Activated T-helper 17 cell treated with anti-CD3 and anti-CD28 coated beads, Interleukin-2, amount 50 U/mL, for 72 hours (primary cell): ENCODE measurements at places on chromosomes 6 and 20.
A peak's percentile ranks its signal among the peaks of the same experiment; 100 is the strongest.

GRCh38 chr20:6041808-6042265, 12.0 kb downstream of the LRRN4 start:
- no peaks in the 10 kb centered on the region for H3K27me3 ChIP-seq
- no peak overlapping the region for H3K27ac ChIP-seq
- ATAC-seq = no peak
- peaks cover 50% of the 10 kb centered on the region for H3K36me3 ChIP-seq

DNA sequence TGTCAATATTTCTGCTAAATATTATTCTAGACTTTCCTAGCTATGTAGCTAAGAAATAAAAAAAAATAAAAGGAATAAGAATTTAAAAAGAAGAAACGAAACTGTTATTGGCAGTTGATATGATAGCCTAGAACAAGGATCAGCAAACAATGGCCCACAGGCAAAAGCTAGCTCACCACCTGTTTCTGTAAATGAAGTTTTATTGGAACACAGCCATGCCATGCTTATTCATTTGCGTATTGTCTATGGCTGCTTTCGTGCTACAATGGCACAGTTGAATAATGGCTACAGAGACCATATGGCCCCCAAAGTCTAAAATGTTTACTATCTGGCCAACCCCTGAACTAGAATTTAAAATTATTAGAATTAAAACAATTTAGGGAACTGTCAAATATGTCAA, 952.6 kb upstream of the MAP3K7 start:
- H3K27me3 ChIP-seq = no peaks in the 10 kb centered on the region
- no peak overlapping the region for H3K27ac ChIP-seq
- no peaks in the 10 kb centered on the region for H3K4me1 ChIP-seq
- no peaks in the 10 kb centered on the region for H3K36me3 ChIP-seq

GRCh38 chr20:4956200-4956810, 45.0 kb downstream of the SLC23A2 start:
- H3K4me3 ChIP-seq = no peak overlapping the region
- no peak overlapping the region for H3K27ac ChIP-seq
- no peaks in the 10 kb centered on the region for H3K27me3 ChIP-seq
- peaks cover under 1% of the 10 kb centered on the region for H3K4me1 ChIP-seq
- peak; percentile 57 for ATAC-seq

GRCh38 chr6:10393544-10394225, 21.2 kb downstream of the TFAP2A start:
- no peak overlapping the region for H3K27ac ChIP-seq
- no peak overlapping the region for H3K4me3 ChIP-seq

- ATAC-seq = no peak
- H3K36me3 ChIP-seq = peaks cover 16% of the 10 kb centered on the region
- H3K4me3 ChIP-seq = peak overlapping the region; percentile 91
- H3K4me1 ChIP-seq = peaks cover 14% of the 10 kb centered on the region
- H3K27ac ChIP-seq = peak overlapping the region; percentile 94
Measured at GRCh38 chr6:70413992-70414494, 735 bp downstream of the FAM135A start.

DNA sequence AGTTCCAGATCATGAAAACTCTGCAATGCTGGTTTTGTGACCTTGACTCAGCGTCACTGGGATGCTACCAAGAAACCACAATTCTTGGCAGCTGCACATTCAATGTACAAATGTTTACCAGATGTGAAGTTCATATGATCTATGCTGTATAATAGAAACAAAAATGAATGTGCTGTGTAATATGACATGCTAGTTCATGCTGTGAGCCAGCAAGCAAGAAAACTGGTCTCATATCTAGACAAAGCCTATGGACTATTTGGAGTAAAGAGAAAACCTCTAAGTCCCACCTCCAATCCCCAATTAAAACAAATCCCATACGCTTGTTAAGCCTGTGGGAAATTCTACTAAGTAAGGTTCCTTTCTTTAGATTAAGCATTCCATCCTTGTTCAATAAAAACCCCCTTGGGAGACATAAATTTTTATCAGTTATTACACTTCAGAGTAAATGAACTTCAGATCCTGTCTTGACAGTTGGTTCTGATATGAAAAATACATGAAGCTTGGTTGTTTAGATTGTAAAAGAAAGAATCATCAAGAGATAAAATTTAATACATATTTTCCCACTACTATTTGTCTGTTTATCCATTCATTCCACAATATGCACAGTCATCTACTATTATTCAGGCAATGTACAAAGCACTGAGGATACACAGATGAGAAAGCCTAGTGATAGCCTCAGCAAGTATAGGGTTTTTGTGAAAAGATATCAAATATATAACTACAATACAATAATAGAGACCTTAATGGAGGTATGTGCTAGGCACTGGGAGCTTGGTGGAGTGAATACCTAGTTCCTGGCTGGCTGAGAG, 20.1 kb downstream of the COL21A1 start:
- H3K4me3 ChIP-seq = no peak overlapping the region
- H3K27ac ChIP-seq = no peak overlapping the region
- H3K4me1 ChIP-seq = no peaks in the 10 kb centered on the region
- no peak for ATAC-seq
- H3K36me3 ChIP-seq = no peaks in the 10 kb centered on the region
- no peaks in the 10 kb centered on the region for H3K27me3 ChIP-seq

DNA sequence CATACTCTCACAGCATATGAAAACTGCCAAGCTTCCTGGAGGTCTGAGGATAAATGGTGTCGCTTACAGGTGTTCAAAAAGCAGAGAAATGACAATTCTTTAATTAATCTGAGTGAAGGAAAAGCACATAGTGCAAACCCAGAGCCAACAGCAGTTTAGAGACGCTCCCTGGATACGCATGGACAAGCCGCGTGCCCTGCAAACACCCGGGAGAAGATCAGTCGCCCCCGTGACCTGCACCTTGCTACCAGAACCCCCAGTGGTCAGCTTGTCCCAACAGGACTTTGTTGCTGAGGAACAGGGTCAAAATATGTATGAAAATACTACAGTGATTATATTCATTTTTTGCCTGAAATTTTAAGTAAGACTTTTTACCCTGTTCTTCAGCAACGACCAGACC, 93.9 kb downstream of the PSMG4 start:
- no peak for ATAC-seq
- peaks cover 5% of the 10 kb centered on the region for H3K27me3 ChIP-seq
- peaks cover 6% of the 10 kb centered on the region for H3K4me1 ChIP-seq
- H3K36me3 ChIP-seq = no peaks in the 10 kb centered on the region

DNA sequence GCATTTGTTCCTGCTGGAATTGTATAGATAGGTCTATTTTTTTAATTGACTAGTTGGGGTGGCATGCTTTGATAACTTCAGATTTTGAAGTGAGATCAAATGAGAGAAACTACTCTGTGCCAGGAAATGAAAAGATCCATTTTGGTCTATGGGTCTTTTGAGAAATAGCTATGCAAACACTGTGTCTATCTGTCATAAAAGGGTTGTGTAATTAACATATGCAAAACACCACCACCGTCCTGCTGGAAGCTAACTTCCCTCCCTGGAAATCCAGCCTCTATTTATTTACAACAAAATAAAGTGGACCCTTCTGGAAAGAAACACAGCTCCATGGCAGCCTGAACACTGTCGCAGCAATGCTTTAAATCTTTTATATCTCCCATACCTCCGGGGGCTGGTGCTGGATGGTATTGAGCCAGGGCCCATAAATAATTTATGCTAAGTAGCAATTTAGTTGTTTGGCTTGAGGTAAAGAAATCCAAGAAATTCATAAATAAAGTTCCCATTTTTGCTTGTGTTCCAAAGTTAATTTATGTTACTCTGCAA, 244.2 kb upstream of the POU3F2 start:
- H3K4me3 ChIP-seq = no peak overlapping the region
- ATAC-seq = no peak
- peaks cover 21% of the 10 kb centered on the region for H3K27me3 ChIP-seq
- no peaks in the 10 kb centered on the region for H3K4me1 ChIP-seq
- no peak overlapping the region for H3K27ac ChIP-seq
- H3K36me3 ChIP-seq = no peaks in the 10 kb centered on the region

DNA sequence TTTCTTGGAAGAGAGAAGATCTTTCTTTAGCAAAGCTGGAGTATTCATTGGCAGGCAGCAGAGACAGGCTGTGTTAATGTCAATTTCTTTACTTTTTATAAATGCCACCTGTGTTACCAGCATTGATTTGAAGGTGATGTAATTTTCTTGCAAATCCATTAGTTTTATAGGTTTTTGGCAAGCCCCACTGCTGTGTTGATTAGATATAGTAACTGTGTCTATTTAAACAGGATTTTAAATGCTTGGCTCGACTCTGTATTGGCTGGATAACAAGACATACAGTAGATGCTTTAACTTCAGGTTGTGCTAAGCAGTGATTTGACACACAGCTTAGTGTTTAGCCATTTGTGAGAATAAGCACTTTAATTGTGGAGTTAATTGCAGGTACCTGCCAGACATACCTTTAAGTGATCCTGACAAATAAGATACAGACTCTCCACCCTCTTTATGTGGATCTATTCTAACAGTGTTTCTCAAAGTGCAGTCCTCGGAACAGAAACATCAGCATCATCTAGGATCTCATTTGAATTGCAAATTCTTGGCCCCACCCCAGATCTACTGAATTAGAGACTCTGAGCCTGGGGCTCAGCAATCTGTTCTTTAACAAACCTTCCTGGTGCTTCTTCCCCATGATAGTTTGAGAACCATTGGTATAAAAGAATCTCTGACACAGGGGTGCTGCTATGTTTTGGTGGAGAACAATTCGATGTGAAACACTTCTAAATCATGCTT, 397.5 kb downstream of the HDGFL1 start:
- no peaks in the 10 kb centered on the region for H3K36me3 ChIP-seq
- H3K4me1 ChIP-seq = peaks cover 3% of the 10 kb centered on the region
- H3K27ac ChIP-seq = no peak overlapping the region
- H3K27me3 ChIP-seq = peaks cover 3% of the 10 kb centered on the region
- no peak for ATAC-seq

- no peaks in the 10 kb centered on the region for H3K27me3 ChIP-seq
- no peak overlapping the region for H3K27ac ChIP-seq
- ATAC-seq = no peak
- no peaks in the 10 kb centered on the region for H3K4me1 ChIP-seq
- no peak overlapping the region for H3K4me3 ChIP-seq
- no peaks in the 10 kb centered on the region for H3K36me3 ChIP-seq
Measured at GRCh38 chr6:115704028-115704427, 356.7 kb downstream of the FRK start.

GRCh38 chr6:26022132-26022472, 59.5 kb downstream of the TRIM38 start:
- peak overlapping the region; percentile 86 for H3K4me3 ChIP-seq
- peak overlapping the region; percentile 93 for H3K27ac ChIP-seq
- H3K27me3 ChIP-seq = no peaks in the 10 kb centered on the region
- H3K4me1 ChIP-seq = peaks cover 13% of the 10 kb centered on the region
- ATAC-seq = peak; percentile 8

DNA sequence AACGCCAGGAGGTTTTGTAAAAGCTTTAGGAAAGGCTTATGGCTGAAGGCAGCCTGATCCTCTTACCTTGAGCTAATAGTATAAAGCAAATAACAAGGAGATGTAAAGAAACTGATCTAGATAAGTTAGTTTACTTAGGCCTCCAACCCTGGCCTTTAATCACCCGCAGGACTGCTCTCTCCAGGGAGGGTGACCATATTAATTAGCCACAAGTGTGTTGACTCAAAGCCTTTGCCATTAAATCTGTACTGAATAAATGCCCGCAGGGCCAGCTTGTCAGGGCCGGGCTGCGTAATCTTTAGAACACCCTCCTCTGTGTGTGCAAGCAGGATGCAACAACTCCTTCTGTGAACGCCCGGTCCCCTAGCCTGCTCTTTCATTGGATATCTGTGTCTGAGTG, 6.1 kb upstream of the PRSS16 start:
- no peak for ATAC-seq
- peaks cover 44% of the 10 kb centered on the region for H3K27me3 ChIP-seq
- H3K4me3 ChIP-seq = no peak overlapping the region
- peaks cover 15% of the 10 kb centered on the region for H3K36me3 ChIP-seq

- no peak for ATAC-seq
- H3K27ac ChIP-seq = no peak overlapping the region
- H3K4me3 ChIP-seq = no peak overlapping the region
- H3K27me3 ChIP-seq = no peaks in the 10 kb centered on the region
Measured at GRCh38 chr6:76631622-76632021, 559.2 kb upstream of the IMPG1 start.

DNA sequence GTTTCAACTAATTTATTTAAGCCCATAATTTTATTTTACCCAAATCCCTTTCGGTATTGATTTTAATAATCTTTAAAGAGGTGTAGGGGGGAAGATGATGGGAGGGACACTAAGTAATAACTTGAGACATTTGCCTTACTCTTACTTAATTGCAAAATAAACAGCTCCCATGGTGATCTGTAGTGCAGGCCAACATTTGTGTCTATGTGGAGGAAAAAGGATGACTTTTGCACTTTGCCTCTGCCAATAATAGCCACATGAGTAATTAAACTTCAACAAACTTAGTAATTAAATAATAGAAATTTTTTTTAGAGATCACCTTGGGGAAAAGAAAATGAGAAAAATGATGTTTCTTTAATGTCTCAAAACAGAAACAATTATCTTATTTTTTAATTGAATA, 29.9 kb upstream of the CD2AP start:
- H3K27ac ChIP-seq = no peak overlapping the region
- ATAC-seq = no peak
- H3K4me3 ChIP-seq = no peak overlapping the region

DNA sequence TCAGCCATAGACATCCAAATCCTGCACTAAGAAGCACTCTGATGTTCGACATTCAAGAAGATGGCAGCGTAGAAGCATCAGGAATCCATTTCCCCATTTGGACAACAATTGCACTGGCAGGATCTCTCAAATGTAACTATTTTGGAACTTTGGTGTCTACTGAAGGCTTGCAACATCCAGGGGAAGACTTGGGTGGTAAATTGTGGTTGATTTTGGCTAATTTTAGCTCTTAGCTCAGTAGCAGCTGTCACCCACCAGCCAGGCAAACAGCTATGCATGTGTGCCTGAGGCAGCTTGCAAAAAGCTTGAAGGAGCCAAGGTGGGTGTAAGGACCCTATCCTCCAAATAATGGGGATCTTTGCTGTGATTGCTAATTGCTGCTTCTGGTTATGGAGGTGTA, 35.1 kb upstream of the PPP1R3G start:
- H3K27me3 ChIP-seq = peaks cover 4% of the 10 kb centered on the region
- H3K4me3 ChIP-seq = no peak overlapping the region
- no peak overlapping the region for H3K27ac ChIP-seq
- H3K4me1 ChIP-seq = no peaks in the 10 kb centered on the region
- no peak for ATAC-seq
- no peaks in the 10 kb centered on the region for H3K36me3 ChIP-seq

DNA sequence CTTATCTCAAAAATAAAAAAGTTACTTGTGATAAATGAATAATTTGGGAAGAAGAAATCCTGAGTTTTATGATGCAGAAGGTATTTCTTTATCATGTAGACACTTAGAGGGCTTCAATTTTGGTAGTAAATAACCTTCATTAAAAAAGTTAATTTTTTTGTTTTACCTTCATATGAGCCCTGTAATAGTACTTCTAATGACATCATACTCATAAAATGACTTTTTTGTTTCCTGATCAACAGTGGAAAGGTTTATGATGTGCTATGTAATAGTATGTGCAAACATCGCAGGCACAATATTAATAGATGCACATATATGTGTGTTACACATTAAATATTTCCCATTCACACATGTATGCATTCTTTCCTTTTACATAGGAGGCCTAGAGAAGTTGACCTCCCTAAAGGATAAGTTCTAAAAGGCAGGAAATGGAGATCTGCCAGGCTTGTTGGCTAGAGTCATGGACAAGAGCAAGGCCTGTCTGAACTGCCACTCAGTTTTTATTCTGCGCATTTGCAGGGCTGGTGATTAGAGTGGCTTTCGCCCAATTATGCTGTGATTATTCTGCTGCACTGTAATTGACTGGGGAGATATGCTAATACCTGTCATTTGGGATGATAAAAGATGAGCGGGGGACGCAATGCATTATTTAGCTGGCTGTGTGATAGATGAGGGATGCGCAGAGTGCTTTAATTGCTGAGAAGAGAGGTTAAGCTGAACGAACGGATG, 272.6 kb downstream of the TMEM242 start:
- no peak for ATAC-seq
- no peak overlapping the region for H3K4me3 ChIP-seq
- peak overlapping the region; percentile 18 for H3K27ac ChIP-seq
- peaks cover 21% of the 10 kb centered on the region for H3K4me1 ChIP-seq
- peaks cover 6% of the 10 kb centered on the region for H3K36me3 ChIP-seq
